ENCODE measurements at places on chromosomes 2 and 18.

- DNase-seq: no peak
Measured at GRCh38 chr2:169114056-169114455, 44.7 kb downstream of the DHRS9 start.

GRCh38 chr2:70143314-70144150 lies 47.3 kb downstream of the C2orf42 start:
- DNase-seq: no peak

- DNase-seq: no peak
Measured at GRCh38 chr2:172597176-172597842, 41.4 kb downstream of the PDK1 start.

- DNase-seq: no peak
Measured at GRCh38 chr2:191636235-191636543, 41.7 kb upstream of the NABP1 start.

- no peak for DNase-seq
Measured at GRCh38 chr2:181686576-181687185, 6.4 kb upstream of the NEUROD1 start.

GRCh38 chr2:47094511-47095142 lies 60.5 kb downstream of the STPG4 start:
- no peak for DNase-seq

DNA sequence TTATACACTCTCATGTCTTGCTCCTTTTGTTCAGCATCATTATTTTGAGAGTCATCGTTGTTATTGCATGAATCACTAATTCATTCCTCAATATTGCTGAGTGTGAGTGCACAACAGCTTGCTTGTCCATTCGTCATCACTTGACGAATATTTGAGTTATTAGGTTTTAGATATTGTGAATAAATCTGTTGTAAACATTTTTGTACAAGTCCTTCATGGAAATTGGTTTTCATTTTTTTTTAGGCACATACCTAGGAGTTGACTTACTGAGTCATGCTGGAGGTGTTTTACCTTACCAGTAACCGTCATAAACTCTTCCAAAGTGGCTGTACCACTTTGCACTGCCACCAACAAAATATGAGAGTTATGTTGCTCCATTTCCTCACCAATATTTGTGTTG lies 84.2 kb upstream of the NCK2 start:
- no peak for DNase-seq

DNA sequence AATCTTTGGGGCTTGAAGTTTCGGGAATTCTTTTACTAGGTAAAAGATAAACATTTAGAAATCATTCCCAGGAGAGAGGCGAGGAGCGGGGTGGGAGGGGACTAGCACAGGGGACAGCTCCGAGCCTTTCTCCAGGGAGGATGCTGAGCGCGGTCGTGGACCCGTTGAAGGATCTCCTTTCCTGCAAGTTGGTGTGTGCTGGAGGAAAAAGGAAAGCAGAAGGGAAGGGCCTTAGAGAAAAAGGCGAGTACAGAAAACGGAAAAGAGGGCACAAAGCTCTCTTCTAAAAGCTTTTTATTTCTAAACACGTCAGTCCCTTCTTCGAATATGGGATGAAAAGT lies 640 bp downstream of the SLC39A6 start:
- no peak for DNase-seq

DNA sequence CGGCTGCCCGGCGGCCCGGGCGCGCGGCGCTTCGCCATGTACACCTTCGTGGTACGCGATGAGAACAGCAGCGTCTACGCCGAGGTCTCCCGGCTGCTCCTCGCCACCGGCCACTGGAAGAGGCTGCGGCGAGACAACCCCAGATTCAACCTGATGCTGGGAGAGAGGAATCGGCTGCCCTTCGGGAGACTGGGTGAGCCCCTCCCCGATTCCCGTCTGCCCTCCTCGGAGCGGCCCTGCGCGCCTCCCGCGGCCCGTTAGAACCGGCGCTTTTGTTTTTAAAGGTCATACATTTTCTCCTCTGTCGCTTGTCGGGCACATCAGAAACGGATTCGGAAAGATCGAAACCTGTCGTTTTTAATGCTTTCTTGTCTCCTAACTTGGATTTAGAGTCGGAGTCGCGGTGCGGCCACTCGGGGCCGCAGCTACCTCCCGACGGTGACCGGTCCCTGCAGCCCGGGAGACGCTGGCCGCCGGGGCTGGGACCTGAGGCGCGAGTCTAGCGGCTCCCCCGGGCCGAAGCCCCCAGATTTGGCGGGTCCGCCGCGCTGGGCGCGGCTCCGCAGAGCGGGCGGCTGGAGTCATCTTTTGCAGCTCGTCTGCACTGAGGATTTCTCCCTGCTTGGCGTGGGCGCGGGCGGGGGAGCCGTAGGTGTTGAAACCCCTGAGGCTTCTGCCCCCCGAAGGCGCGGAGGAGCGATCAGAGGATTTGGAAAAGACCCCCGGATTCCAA lies 519 bp downstream of the TTL start:
- DNase-seq: no peak

DNA sequence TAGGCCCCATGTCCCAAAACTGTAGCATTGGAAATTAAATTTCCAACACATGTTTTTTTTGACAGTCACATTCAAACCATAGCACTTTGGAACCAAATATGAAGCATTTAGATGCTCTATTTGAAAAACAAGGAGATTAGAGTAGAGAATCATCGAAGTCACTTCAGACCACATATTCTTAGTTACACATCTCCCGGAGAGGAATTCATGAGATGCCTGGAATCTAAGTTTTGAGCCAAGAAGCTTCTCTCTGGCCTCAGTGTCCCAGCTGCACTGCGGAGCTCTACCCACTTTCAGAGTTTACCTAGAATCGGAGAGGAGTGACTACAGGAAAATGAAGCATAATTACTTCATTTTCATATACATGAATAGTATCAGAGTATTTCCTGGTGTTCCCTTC lies 385.9 kb downstream of the TNS1 start:
- DNase-seq: no peak

GRCh38 chr2:140257692-140258300 lies 1477.6 kb upstream of the NXPH2 start:
- no peak for DNase-seq

DNA sequence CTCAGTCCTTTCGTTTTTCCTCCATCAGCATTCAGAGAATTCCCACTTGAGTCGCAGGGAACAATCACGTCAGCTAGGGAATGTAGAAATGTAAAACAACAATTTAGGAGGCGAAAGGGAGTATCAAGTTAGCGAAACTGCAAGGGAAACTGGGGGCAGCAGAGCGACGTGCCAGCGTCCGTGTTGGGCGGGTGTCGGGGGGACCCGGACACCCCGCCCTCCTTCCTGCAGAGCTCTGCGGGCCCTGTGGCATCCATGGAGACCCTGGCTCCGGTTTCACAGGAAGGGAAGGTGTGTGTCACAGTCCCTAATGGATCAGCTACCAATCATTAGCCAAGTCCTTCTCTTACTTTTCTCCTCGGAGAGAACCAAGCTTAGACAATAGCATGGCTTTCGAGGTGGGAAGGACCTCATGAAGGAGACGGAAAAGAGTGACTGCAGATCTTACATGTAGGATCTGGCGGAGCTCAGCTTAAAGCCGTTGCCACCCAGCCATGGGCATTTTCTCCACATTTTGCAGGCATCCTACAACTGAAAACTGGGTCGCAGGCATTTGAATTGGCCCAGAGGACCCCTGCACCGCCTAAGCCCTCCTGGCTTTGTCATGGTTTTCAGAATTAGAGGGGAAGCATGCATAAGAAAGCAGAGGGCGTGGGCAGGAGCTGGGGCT lies 33.7 kb downstream of the SOX11 start:
- no peak for DNase-seq

- DNase-seq: no peak
Measured at GRCh38 chr2:235698491-235698890, 204.6 kb downstream of the AGAP1 start.

DNA sequence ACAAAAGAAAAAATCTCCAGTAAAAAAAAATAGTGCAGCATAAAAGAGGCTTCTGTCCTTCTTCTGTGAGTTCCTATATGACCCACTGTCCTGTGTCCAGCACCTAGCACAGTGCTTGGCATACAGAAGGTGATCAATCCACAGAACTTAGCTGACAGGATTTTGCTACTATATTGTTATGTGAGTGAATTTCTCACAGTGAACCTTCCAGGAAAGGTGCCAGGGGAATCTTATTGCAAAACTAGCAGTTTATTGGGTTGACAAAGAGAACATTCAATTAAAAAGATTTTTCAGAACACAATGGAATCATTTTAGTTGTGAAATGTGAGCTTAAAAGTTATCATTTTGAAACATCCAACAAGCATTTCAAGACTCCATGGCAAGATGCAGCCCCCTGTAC lies 12.4 kb upstream of the TRIB2 start:
- DNase-seq: no peak

DNA sequence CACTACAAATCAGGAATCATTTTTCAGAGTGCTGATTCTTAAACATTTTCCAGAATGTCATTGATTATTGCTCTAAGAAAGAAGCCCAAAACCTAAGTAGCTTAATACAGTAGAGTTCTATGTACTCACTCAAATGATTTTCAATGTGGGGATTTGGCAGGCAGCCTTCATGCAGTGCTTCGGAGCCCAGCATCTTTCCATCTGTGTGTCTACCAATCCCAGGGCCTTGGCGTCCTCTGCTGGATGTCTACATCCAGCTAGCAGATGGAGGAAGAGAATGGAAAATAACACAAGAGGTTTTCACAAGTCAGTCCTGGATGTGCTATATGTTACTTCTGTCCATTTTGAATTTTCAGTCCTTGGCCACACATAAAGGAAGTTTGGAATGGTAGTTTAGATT lies 151.8 kb downstream of the RDH14 start:
- DNase-seq: no peak

DNA sequence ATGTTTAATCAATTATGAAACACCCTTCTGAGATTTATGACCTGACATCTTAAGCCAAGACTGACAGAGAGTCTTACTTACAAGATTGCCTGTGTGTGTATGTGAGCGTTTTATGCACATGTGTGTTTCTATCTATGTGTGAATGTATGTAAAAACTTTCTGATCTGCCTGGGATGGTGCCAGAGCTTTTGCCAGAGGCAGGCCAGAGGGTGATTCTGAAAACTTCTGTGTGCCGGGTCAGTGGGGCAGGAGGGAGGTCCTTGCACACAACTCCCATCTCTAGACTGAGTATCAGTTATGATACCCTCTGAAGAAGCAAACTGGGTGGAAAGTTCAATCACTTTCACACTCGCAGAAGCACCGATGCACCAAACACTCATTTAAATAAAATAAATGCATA lies 335.0 kb upstream of the NT5C1B start:
- DNase-seq: no peak

- DNase-seq: no peak
Measured at GRCh38 chr2:116513991-116514390, 1300.5 kb upstream of the DDX18 start.

GRCh38 chr2:216315802-216316603 lies 56.3 kb downstream of the MARCHF4 start:
- no peak for DNase-seq

GRCh38 chr18:5543036-5543680 lies 639 bp downstream of the EPB41L3 start:
- DNase-seq: no peak

GRCh38 chr2:197889041-197889440 lies 84.6 kb downstream of the PLCL1 start:
- no peak for DNase-seq

- no peak for DNase-seq
Measured at GRCh38 chr2:240208631-240209211, 68.3 kb upstream of the OTOS start.

DNA sequence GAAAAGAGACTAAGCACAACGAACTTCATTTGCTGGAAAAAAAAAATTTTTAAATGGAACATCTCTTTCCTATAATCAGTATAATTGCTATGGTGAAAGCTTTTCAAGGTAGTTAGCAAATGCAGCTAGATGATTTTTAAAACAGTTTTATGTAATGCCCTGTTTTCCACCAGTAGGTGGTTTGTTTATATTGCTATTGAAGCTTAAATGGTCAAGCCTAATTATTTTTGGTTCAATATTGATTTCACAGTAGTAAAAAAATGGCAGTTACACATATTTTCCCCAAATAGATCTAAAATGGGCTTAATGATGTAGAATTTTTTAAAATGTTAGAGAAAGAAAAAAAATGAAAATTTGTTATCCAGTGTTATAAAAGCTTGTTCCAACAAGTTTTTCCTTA lies 70.2 kb downstream of the CDH19 start:
- DNase-seq: no peak

- DNase-seq: no peak
Measured at GRCh38 chr2:71151620-71152019, 21.2 kb downstream of the MPHOSPH10 start.

GRCh38 chr2:231923951-231924888 lies 2.0 kb downstream of the NPPC start:
- DNase-seq: no peak

- DNase-seq: no peak
Measured at GRCh38 chr2:203328760-203329540, 756 bp downstream of the ABI2 start.

GRCh38 chr2:210000464-210001324 lies 1.7 kb upstream of the RPE start:
- DNase-seq: no peak

DNA sequence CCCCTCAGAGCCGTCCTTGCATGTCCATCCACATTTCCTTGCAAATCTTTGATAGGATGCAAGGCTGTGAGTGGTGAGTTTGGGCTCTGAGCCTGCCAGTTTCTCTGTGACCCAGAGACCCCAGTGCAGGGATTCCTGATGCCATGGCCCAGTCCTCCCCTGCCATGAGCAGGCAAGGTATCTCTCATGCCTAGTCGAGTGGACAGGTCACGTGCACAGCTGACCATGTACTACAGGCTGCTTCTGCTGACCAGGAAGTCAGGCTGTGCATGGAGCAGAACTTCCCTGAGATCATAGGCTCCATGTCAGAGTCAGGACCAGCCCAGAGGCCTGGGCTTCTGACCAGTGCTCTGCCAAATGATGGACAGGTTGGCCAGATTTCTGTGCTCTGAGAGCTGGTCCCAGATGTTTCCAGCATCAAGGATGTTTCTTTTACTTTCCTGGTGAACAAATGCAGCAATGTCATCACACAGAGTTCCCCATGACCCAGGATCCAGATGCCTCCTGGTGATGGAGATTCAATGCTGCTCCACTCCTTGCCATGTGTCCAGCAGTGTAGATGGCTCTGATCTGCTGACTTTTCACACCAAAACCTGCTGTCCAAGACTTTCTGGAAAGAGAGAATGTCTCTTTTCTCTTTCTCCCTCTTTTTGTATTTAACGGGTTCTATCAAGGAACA lies 321.6 kb upstream of the HS6ST1 start:
- no peak for DNase-seq

DNA sequence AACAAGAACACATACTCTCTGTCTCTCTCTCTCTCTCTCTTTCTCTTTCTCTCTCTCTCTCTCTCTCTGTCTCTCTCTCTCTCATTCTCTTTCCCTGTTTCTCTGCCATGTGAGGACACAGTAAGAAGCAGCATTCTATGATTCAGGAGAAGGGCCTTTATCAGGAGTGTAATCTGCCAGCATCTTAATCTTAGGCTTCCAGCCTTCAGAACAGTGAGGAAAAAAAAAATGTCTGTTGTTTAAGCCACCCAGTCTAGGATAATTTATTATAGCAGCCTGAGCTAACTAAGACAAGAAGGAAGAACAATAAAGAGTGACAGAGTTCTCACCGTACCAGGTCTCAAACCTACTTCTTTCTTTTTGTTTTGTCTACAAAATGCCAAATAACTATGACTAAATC lies 399.4 kb downstream of the SOCS6 start:
- no peak for DNase-seq

- DNase-seq: no peak
Measured at GRCh38 chr2:105005181-105005951, 32.5 kb upstream of the MRPS9 start.

GRCh38 chr2:69196327-69197117 lies 183.5 kb downstream of the ANTXR1 start:
- no peak for DNase-seq

- DNase-seq: no peak
Measured at GRCh38 chr2:201704536-201704935, 6.1 kb upstream of the MPP4 start.
